ENCODE measurements at places on chromosomes 16 and 17. TPM values are rescaled to one million over a fixed set of nuclear protein-coding genes. Genes with fewer than 3 reads are reported as not detected.

RAB40B gene
- 4.9 TPM for total RNA-seq

FBXO39 gene
- total RNA-seq, result not detected

PPY gene
- not detected for total RNA-seq

TBX2 gene
- total RNA-seq, result 0.26 TPM

TMIGD1 gene
- total RNA-seq, result not detected

PCYT2 gene
- total RNA-seq, result 29.5 TPM

C16orf86 gene
- total RNA-seq, result 0.26 TPM

GOSR2 gene
- total RNA-seq, result 37.6 TPM

CX3CL1 gene
- not detected for total RNA-seq

ABCA3 gene
- total RNA-seq, result 0.51 TPM

BOLA2B gene
- 235 TPM for total RNA-seq

CTRL gene
- total RNA-seq, result 0.26 TPM

PRR35 gene
- total RNA-seq, result not detected

PRSS53 gene
- 1.1 TPM for total RNA-seq

MAP3K14 gene
- total RNA-seq, result 0.77 TPM

Measured in bronchial epithelial cell (primary cell).